ENCODE measurements at places on chromosomes 7 and 10.

DNA sequence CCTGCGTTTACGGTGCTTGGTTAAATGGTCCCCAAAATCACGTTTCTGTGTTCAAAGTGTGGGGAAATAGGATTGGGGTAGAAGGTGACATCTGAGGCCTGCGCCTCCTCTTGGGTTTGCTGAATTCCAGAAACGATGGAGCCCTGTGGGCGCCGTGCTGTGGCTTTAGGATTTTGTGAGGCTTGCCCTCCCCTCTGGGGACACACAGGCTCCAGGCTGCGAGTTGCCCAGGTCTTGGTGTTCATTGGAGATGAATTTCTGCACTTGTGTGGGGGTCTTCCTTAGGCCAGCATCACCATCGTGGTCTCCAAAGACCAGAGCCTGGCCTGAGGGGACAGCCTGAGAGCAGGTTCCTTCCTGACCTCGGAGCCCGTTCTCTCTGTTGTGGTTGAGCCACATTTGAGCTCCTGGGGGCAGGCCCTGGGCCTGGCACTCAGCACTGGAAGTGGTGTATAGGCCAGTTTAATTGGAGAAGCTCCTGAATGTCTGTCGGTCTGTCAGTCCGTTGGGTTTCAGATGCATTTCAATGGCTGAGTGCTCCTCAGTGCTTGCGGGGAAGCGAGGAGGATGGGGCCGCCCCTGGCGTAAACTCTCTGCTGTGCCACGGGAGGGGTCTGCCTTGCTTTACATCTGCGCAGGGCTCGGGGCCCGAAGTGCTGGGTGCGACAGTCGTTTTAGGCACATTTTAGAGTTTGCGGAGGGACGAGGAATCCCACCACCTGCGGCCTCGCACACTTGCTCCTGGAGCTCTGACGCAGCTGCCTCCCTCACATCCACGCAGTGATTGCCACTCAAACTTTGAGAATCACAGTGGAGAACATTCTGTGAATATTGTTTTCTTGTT is 71.7 kb downstream of the DNAJB6 start:
- no peak for DNase-seq

DNA sequence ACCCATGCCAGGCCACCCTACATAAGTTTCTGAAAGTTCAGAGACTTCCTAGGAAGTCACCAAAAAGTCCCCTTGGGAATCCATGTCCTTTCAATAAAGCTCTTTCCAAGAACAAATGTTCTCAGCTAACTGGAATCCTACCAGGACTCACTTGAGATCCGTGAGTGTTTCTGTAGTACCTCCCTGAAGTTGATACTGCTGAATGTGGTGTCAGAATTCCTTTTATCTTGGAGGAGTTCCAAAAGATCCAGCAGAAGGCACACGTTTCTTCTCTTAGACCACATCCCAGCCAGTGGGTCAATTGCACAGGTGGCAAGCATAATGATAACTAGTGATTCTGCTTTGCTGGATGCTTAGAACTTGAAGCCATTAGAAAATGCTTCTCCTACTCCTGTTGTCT is 689.7 kb upstream of the IGFBP3 start:
- no peak for DNase-seq

DNA sequence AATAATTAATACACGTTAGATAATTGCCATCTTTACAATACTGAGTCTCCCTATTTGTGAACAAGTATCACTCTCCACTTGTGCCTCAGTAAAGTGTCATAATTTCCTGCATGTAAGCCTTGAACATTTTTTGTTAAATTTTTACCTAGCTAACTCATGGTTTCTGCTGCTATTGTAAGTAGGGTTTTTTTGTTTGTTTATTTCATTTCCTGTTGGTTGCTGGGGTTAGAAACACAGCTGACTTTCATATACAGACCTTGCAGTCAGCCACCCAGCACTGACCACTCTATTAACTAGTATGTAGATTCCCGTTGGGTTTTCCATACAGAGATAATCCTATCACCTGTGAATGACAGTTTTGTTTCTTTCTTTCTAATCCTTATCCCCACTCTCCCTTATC is 133.3 kb downstream of the MPP7 start:
- no peak for DNase-seq

DNA sequence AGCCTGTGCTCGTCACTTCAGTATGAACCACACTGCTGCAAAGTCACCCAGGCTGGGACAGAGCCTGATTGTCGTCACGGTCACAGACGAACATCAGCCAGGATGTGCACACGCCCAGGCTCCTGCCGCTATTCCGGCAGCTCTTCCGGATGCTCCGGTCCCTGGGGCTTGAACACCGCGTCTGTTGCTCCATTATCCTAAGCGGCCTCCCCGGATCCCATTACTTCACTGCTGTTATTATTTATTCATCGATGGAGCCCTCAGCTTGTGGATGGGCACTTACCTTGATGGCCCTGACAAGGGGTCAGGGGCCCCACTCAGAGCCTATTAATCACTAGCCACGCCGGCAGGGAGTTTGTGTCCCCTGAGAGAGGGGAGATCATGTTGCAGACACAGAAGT is 120.8 kb upstream of the PCBD1 start:
- DNase-seq = no peak

DNA sequence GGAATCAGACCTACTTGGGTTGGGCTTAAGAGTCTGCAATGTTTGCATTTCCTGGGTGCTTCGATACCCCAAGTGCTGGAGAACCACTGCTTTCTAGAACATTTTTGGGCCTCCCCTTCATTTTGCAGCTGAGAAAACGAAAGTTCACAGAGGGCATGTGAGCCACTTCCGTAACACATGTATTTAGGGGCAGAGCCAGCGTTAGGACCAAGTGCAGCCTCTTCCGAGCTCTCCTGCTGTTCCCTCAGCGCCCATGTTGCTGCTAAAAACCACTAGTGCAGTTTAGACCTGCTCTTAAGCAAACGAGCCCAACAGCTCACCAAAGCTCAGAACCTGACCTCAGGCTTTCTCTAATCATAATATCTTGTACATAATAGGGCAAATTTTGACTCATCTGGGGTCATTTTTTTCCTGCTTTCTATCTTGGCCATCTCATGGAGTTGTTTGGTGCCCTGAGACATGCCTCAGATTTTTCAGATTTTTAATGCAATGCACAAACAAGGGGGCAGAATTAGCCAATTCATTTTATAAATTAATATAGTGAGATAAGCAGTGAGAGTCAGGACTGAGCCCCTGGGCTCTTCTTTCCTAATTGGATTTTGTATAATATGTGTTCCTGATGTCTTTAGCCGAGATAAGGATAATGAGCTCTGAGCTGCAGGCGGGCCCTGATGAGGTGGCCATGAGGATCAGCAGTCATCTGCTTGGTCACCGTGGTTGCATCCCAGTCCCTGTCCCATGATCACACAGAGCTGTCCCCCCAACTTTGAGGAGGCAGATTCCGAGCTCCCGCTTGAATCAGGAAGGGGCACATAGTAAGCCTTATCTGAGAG is 12.9 kb downstream of the BAG3 start:
- no peak for DNase-seq

GRCh38 chr7:27693794-27694193 is 31.1 kb upstream of the HIBADH start:
- DNase-seq = no peak

- no peak for DNase-seq
Observed at GRCh38 chr10:132971448-132972148, 29.2 kb upstream of the CFAP46 start.
